Activated effector memory CD4-positive, alpha-beta T cell treated with Interleukin-2 at 50 U/mL for 16 hours (primary cell): ENCODE measurements at places on chromosomes 3 and 15.

- DNase-seq, result no peak
These were observed 48.2 kb upstream of the EIF5A2 start for GRCh38 chr3:170956647-170957046.

GRCh38 chr3:9399746-9400145, 2.3 kb downstream of the SETD5 start:
- DNase-seq, result no peak

GRCh38 chr15:52436981-52437380, 91.7 kb downstream of the MYO5A start:
- no peak for DNase-seq

- no peak for DNase-seq
These were observed 210.5 kb downstream of the DOCK3 start for GRCh38 chr3:50885070-50885850.

DNA sequence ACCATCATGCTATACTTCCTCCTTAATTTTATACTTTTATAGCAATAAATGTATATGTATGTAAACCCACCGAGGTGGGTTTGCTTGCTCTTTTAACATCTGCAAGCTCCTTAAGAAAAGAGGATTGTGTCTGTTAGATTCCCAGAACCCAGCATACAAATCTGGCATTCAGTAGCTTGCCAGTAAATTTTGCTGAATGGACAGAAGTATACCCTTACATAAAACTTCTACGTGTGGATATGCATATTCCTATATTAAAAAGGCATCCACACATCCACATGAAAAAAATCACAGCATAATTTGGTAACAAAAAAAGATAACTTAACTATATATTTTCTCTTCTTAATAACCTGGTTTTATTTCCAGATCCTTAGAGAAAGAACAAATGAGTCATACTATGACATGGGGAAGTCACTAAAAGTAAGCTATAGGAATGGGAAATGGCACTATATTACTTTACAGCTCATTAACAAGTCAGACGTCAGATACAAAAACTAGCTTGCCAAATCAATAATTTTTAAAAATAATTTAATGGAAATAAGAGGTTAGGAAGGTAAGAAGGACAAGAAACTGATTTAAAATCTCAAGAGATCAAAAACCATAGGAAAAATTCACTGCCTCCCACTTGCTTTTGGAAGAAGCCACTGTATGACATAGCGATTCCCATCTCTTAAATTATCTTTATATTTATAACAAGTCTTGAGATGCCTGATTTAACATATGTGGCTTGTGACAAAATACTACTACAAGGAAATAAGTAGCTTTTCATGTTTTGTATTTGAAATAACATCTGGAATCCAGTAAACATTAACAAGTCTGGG, 68.7 kb downstream of the SUMF1 start:
- no peak for DNase-seq

DNA sequence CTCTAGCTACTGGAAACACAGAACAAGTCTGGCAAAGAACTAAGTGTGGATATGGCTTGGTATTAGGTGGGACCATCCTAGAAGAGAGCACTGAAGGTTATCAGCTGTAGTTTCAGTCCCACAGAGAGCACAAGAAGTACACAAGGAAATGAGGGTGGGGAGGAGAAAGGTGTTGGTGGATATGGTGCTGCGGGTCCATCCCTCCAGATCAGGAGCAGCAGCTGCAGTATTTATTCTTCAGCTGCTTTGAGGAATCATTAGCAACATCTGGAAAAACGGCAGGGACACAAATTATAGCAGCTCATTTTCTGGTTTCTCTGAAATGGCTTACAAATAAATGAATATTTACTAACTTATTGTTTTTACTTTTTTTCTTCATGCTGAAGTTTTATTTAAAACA, 29.0 kb downstream of the CD80 start:
- DNase-seq, result no peak

DNA sequence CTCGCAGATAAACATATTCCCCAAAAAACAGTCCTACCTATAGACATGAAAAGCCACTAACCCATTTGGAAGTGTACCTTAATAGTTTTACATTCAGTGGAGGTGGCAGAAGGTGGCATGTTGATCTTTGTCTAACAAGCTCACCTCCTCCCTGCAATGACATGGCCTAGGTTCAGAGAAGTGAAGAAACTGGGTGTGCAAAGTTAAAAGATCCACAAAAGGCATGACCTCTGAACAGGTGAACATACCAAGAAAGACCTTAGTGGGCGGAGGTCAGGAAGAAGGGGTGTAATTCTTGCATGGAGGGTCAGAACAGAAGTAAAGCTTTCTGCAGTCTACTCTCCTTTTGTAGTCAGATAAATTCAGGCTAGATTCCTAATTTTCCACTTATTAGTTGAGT, 822 bp downstream of the MRPL3 start:
- DNase-seq, result no peak
